ENCODE measurements at places on chromosomes 2 and 18.

- no peak for DNase-seq
Observed at GRCh38 chr18:74715306-74715705, 117.6 kb downstream of the ZNF407 start.

DNA sequence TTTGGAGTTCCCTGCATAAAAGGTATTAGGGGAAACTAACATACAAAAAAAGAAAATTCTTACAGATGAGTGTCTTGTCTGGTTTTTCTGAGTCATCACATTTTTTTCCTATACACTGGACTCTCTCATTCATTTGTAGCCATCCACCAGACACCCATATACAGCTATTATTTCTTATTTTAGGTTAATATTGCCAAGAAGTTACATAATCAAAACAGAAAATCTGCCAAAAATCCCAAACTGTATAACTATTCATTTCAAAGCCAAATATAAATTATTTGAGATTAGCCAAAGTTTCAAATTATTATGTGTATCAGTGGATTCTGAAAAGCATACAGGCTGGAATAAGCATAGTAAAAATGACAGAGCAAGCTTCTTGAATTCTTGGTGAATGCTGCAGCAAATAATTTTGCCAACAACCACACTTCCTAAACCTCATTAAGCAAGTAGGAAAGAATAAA is 191.2 kb downstream of the NCKAP5 start:
- DNase-seq = no peak

DNA sequence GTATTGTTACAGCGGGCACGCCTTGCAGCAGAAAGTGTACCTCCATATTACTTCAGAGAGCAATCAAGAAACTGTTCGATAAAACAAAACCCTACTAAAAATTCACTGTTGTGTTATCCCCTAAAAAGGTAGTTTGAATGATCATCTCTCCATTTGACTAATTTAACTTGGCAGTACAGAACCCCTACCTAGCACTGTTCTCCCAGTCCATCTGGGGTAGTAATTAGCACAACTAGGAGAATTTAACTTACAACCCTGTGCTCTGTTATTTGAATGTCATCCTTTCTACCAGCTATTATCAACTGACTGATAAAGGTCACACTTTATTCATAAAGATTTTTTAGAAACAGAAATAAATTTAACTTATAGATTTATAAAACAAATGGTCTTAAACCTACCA is 121.2 kb downstream of the EPB41L3 start:
- no peak for DNase-seq

GRCh38 chr2:73408198-73408597 is 22.6 kb downstream of the ALMS1 start:
- no peak for DNase-seq

- DNase-seq = no peak
Observed at GRCh38 chr2:23410596-23410995, 25.6 kb downstream of the KLHL29 start.

DNA sequence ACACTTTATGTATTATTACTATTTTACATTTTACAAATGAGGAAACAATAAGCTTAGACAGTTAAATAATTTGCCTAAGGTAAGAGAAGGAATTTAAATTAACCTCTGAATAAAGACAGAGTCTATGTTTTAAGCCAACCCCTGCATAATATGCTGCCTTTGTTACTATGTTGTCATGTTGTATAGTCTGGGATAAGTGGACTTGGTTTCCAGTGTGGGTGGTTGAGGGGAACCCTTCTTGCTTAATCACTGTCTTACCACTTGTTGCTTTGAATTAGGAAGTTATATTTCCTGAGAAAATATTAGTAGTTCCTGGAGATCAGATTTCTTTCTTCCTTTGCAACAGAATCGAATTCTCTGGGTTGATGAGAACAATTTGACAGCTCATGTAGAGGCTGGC is 52.6 kb downstream of the AGPS start:
- no peak for DNase-seq

- no peak for DNase-seq
Observed at GRCh38 chr2:127643439-127644065, 2.4 kb upstream of the GPR17 start.

DNA sequence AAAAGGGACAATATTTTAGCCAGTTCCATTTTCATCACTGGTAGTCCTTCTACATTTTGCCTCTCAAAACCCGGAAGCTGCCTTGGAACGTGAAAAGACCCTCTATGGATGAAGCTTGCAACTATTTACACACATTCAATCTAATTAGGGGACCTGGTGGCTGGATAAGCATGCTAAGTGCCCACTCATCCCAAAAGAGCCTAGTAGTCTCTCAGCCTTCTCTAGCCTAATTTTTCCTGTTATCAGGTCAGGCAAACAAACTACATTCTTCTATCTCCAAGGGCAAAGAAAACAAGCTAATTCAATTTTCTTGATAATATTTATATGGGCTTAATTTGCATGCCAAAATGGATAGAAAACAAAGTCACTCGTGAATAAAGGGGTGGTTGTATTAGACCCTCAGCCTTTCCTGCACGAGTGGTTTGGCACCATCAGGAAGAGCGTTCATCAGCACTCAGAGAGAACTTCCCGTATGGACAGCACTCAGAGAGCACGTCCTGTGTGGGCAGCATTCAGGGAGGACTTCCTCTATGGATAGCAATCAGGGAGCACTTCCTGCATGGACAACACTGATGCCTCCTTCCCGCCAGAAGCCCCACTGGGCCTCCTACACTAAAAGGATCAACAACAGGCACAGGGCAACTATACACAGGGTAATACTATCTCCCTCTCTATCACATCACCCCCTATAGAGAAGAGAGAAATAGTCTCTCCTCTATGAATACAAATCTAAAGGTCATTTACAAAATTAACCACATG is 122.2 kb downstream of the RBMS1 start:
- no peak for DNase-seq

DNA sequence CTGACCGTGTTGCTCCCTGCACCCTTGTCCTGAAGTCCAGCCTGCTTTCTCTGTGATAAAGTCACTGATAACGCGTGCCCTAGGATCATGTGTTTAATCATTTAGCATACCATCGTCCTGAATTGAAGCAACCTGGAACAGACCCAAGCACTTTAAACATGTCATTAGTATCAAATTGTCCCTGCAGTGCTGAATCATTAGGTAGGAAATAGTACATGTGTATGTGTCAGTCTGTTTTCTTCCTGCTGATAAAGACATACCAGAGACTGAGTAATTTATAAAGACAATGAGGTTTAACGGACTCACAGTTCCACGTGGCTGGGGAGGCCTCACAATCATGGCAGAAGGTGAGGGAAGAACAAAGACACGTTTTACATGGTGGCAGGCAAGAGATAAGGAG is 2.8 kb downstream of the ASB18 start:
- no peak for DNase-seq

DNA sequence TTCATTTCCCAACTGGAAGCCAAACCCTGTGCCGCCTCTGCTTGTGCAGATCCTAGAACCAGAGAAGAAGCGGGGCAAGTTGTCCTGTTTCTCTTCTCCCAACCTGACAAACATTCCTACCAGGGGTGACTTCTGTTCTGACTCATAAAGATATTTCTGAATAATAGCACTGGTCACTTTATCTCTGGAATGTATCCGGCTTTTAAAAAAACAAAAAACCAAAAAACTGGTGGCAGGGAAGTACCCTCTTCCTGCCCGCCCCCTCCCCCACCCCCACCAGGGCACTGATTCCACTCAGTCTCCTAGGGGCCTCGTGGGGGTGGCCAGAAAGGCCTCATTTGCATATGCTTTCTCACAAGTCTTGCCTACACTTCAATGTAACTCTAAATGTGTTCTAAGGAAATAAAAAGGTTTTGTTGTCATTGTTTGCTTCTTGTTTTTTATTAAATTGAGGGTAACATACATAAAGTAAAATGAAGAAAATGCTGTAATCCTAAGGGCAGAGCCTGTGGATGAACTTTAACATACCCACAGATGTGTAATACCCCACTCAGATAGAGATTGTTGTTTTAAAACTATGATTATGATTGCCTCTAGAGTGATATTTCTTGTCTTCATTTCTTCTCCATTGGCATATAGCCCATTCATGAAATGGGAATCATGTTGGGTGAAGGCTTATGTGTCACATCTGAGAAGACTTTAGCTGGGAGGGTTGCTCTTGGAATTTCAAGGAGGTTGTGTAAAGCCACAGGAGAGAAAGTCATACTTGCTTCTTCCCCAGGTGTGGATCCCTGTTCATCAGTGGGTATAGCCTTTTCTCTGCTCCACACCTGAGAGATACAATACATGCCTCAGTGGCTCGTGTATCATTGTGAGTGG is 5.3 kb upstream of the FOSL2 start:
- DNase-seq = no peak

DNA sequence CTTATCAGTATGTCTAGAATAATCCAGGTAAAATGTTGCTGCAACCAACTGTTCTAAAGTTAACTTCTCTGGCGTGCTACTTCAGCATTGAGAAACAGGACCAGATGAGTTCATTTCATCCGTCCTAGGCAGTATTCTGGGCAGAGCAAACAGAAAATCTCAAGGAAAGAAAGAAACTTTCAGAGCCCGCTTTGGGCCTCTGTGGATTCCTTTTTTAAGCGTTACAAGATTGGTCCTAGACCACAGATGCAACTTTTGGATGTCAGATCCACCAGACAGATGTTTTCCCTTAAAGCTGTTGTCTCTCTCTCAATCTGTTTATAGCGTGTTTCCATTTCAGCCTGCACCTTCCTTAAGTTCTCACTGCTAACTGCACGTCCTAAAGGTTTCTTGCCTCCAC is 75.0 kb downstream of the BCL2 start:
- DNase-seq = no peak

DNA sequence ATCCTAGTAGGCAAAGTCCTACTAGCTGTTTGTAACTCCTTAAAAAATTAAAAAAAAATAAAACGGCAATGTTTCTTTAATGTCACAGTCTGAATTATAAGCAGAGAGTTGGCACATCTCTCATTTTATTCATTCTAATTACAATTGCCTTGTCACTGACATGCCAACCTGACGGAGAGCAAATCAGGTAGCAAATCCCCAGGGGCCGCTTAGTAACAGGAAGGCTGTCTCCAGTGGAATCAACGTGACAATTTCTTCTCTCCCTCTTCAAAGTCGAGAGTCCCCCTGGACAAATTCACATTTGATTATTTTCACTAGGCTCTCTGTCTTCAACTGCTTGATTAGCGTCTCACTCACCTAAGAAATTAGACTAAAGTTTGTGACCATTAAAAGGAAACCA is 1598.9 kb upstream of the PIK3C3 start:
- DNase-seq = no peak

- DNase-seq = peak; percentile 49
Observed at GRCh38 chr2:239751679-239752355, 273.3 kb downstream of the NDUFA10 start.
